Left ventricle myocardium inferior (tissue), 1 donor: ENCODE measurements at places on chromosomes 3 and 15. TPM values are rescaled to one million over a fixed set of nuclear protein-coding genes. Genes with fewer than 3 reads are reported as not detected.

ACKR4 gene
- total RNA-seq: 5.2 TPM

DLG1 gene
- 60.1 TPM for total RNA-seq

GOLGA6L22 gene
- total RNA-seq: not detected

GRCh38 chr15:48967336-48967735 lies 3.6 kb upstream of the SHC4 start:
- no peak for DNase-seq

DNA sequence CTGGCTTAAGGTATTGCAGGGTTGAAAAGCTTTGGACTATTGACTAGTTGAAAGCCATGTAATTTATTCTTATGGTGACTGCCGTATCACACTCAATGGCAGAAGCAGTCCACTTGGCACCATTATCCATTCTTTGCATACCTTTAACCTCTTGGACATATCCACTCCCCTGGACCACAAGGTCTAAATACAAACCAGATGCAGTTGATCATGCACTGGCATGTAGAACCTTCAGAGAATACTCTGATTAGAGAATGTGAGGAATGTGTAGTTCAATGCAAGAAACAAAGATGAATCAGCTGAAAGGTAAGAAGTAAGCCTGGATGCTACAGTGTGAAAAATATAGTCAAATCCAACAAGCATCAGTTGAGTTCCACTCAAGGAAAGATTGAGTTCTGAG lies 93.1 kb downstream of the FRMD5 start:
- no peak for DNase-seq

GRCh38 chr3:101643861-101644613 lies 32.9 kb downstream of the ZBTB11 start:
- DNase-seq: no peak

- peak; percentile 69 for DNase-seq
These were observed 49.7 kb downstream of the SEMA5B start for GRCh38 chr3:122977746-122978466.

SOX2 gene
- 0.16 TPM for total RNA-seq
